ENCODE measurements at places on chromosomes 2 and 18. TPM values are rescaled to one million over a fixed set of nuclear protein-coding genes. Genes with fewer than 3 reads are reported as not detected.

DNA sequence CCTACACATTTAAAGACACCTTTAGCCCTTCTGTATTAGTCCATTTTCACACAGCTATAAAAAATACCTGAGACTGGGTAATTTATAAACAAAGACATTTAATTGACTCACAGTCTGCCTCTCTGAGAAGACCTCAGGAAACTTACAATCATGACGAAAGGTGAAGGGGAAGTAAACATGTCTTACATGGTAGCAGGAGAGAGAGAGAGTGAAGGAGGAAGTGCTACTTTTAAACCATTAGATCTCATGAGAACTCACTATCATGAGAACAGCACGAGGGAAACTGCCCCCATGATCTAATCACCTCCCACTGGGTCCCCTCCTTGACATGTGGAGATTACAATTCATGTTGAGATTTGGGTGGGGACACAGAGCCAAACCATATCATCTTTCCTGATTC is 946.6 kb downstream of the SLC4A3 start:
- no peak for DNase-seq

GRCh38 chr18:55079067-55079466 is 119.8 kb upstream of the CCDC68 start:
- DNase-seq: no peak

The RPRM gene
- not detected for total RNA-seq

DNA sequence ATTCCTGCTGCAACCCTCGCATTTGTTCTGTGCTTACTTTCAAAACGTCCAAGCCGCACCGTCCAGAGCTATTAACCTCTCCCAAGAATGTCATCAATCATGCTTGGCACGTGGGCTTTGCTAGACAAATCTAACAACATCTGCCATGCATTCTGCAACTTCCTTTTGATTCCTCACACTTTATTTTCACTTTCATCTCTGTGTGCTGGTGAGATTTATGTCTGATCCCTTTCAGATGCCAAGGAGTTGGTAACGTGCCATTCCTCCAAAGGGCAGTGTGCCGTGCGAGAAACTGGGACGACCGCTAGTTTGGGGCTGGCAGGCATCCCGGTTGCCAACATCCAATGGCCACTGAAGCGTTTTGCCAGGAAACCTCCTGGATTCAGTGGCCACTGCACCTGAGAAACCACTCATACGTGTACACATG is 230.0 kb upstream of the PARD3B start:
- peak; percentile 64 for DNase-seq

DNA sequence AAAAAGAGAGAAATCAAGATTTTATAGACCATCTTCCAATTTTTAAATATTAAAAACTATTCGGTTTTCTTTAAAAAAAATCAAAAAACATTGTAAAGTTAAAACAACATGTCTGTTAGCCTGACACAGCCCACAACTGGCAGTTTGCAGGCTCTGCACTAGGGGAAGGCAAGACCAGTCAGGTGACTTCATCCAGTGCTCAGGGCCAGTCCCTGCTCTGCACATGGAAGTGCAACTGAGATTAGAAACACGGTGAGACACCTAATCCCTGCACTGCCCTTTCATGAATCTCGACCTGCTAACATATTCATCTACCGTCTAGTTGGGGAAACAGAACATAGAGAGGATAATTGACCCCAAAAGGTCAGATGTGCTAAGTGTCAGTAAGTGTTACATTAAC is 135.2 kb downstream of the BARD1 start:
- no peak for DNase-seq

The ACTG2 gene
- 2.9 TPM for total RNA-seq

The GAREM2 gene
- total RNA-seq: 0.88 TPM

DNA sequence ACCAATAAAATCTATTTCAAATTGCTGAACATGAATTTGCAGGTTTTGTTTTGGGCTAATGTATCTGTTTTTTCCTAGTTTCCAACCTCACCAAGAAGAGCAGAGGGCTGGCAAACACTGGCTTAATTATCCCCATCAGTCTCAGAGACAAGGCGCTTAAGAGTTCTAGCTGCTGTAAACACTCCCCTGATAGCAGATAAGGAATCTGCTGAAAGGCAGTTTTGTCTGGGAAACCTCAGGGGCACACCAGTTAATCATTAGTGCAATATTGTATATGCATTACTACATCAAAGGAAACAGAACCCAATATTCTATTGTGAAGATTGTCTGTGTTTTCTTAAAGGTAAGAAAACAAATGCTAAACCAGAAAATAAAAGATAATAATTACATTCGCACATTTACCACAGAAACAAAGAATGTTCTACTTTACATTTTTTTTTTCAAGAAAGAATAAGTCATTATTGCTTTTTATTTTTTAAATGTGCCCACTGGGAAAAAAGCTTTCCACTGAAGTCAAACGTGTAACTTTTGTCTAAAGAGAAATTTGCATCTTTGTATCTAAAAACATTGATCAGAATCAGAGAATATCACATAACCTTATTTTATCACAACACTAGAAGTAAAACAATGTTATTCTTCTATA is 179.1 kb downstream of the ERBB4 start:
- DNase-seq: no peak

All from RPMI7951 (cell line).